ENCODE measurements at places on chromosomes 2 and 18.
A peak's percentile ranks its signal among the peaks of the same experiment; 100 is the strongest.

GRCh38 chr18:77131100-77131651, 1.4 kb downstream of the MBP start:
- DNase-seq, result peak; percentile 75

- no peak for DNase-seq
Observed at GRCh38 chr2:226440127-226440918, 359.3 kb downstream of the IRS1 start.

GRCh38 chr18:76421685-76422078, 73.4 kb downstream of the ZNF516 start:
- DNase-seq, result no peak

GRCh38 chr18:51135795-51136194, 61.7 kb downstream of the MEX3C start:
- DNase-seq, result no peak

- no peak for DNase-seq
Observed at GRCh38 chr2:166372046-166372445, 3.7 kb downstream of the SCN9A start.

DNA sequence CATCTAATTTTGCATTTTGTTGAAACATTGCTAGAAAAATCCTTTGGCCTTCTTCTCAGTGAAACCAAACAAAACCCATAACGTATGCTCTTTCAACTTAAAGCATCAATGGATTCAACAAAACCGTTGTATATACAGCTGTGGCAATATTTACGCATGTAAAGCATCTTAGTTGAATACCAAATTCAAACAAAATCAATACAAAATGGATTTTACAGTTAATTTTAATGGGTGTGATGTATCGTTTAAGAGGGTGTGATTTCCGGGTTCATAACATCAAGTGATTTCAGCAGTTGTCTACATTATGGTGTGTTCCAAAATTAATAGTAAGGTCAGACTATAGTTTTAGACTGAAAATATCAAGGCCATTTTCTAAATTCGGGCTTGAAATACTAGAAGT, 198.2 kb downstream of the TGIF1 start:
- no peak for DNase-seq
